ENCODE measurements at places on chromosomes 6 and 20.

DNA sequence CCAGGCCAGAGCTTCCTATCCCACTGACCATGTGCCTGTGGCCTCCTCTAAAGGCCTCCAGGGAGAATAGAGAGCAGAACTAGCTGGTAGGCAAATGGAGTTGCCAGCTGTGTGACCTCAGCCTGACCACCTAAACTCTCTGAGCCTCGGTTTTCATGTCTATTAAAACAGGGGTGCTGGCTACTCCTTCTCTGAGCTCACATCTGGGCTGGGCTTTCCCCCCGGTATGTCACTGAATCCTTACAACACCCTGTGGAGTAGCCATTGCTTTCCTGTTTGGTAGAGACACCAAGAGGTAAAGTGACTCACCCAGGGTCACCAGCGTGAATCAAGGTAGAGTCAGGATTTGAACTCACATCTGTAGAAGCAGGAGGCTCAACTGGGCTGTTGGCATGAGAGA lies 132.1 kb downstream of the JPH2 start:
- DNase-seq: no peak

GRCh38 chr6:170516783-170517616 lies 36.1 kb downstream of the PSMB1 start:
- DNase-seq: peak; percentile 78

DNA sequence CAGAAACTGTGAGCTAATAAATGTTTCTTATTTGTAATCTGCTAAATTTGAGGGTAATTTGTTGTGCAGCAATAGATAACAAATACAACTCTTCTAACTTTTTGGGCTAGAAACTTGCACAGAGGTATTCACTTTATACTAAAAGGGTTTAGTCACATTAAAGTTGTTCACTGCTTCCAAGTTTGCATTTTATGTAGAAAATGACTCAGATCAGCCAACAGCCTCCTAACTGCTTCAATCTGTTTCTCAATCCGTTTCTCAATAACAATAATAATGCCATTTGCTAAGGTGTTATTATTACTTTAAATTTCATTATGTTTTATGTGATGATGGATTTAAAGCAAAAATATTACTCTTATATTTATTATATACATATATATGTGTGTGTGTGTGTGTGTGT lies 213.9 kb downstream of the CENPW start:
- DNase-seq: no peak

- no peak for DNase-seq
Observed at GRCh38 chr6:71292001-71292400, 3.4 kb downstream of the OGFRL1 start.

GRCh38 chr20:59316911-59317731 lies 16.7 kb downstream of the EDN3 start:
- no peak for DNase-seq

DNA sequence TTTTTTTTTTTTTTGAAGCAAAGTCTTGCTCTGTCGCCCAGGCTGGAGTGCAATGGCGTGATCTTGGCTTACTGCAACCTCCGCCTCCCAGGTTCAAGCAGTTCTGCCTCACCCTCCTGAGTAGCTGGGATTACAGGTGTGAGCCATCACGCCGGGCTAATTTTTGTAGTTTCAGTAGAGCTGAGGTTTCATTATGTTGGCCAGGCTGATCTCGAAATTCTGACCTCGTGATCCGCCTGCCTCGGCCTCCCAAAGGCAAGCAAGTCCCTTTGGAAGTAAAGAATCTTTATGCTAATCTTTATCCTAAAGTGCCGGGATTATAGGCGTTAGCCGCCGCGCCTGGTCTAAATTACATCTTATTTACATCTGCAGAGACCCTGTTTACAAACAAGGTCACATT lies 1.5 kb downstream of the PSMG4 start:
- DNase-seq: no peak

GRCh38 chr6:22752522-22752921 lies 183.2 kb downstream of the HDGFL1 start:
- DNase-seq: no peak

GRCh38 chr6:2916158-2916925 lies 13.2 kb upstream of the SERPINB9 start:
- no peak for DNase-seq

GRCh38 chr20:51643390-51643789 lies 100.9 kb upstream of the NFATC2 start:
- no peak for DNase-seq

DNA sequence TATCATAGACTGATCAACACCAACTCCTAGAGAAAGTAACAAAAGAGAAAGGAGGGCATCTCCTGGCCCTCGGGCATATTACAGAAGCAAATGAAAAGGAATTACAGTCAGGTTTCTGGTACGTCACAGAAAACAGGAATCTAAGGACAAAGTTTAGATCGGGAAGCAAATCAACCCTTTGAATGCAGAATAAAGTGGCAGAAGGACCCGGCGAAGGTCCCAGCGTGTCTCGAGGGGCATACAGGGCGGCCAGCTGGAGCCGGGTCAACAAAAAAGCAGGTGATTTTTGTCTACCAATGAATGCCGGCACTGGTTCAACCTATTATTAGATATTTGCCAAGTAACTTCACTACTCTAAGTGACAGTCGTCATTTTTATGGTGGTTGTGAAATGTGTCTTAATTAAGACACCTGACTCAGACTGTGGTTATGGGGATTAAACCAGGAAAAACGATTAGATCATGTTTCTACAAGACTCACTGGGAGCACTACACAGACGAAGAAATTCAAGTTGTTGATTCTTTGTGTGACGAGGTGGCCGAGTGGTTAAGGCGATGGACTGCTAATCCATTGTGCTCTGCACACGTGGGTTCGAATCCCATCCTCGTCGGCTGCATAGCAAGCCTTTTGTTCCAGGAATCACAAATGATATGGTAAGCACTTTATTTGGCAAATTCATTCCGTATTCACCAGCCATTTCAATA lies 12.4 kb upstream of the ZSCAN9 start:
- DNase-seq: peak; percentile 90

DNA sequence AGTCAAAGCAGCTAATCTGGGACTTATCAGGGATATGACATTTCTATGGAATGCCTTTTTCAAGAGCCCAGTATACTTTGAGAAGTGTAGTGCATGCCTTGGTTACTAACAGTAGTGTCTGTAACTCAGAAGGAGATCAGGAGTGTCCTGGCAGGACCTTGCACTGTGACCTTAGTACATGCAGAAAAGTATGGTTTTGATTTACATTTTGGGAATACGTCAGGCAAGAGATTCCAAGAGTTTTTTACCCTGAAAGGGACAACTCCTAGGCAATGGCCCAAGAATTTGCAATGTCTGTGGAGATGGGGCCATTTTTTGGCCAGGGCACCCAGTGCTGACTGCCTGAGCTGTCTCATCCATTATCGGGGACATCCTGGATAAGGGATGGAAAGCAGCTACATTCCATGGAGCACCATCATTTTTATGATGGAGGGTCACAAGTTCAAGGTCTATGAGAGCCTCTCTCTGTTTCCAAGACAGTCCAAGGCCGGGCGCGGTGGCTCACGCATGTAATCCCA lies 80.2 kb downstream of the FAM50B start:
- no peak for DNase-seq

DNA sequence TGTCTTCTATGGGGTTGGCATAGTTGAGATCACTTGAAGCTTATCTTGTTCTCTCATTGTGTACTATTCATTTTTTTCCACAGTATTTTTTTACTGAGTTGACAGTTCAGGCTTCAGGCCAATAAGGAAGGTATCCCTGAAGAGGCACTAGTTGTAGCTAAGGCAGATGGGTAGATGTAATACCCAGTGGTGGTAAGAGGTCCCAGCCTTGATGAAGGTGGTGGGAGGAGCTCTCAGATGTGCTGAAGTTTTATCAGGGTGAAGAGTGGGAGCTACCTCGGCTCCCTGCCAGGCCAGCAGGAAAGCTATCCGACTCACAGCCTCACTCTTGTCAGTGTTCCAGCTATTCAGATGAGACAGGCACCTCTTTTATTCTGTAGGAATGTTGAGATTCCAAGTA lies 87.7 kb upstream of the UFL1 start:
- no peak for DNase-seq

- no peak for DNase-seq
Observed at GRCh38 chr6:35687658-35688604, 784 bp downstream of the FKBP5 start.

DNA sequence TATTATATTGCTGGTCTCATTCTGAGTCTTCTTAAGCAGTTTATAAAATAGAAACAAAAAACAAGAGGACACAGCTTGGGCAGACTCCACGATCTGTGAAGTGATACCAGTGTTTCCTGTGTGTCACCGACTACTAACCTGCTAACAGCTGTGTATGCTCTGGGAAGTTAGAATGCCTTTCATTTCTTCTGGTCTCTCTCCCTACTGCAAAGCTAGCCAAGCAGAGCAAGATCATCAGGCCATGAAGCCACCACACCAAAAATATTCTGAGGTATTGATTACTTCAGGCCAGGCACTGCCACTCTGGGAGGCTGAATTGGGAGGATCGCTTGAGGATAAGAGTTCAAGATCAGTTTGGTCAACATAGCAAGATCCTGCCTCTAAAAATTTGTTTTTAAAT lies 46.9 kb upstream of the SMIM29 start:
- DNase-seq: peak; percentile 6

DNA sequence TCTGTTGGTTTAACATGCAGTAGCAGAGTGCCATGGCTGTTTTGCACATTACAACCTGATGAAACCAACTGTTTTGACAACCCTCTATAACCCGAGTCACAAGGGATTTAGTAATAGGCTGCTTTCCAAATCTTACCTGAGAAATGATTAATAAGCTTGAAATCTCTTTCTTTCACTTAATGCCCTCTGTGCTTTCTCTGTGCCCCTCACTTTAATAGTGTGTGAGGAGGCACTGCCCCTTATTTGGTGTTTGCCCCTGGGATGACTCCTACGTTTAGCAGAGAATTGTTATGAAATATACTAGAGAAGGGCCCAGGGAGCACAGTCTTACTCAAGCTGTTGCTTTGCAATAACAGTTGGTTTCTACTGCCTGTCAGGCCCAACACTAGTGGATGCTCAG lies 31.0 kb upstream of the PTCHD4 start:
- DNase-seq: no peak

- DNase-seq: no peak
Observed at GRCh38 chr20:35326021-35326739, 34.0 kb upstream of the FAM83C start.

- DNase-seq: no peak
Observed at GRCh38 chr6:14656649-14657048, 539.1 kb downstream of the CD83 start.

- DNase-seq: peak; percentile 21
Observed at GRCh38 chr6:152696522-152696921, 1.2 kb upstream of the MYCT1 start.

DNA sequence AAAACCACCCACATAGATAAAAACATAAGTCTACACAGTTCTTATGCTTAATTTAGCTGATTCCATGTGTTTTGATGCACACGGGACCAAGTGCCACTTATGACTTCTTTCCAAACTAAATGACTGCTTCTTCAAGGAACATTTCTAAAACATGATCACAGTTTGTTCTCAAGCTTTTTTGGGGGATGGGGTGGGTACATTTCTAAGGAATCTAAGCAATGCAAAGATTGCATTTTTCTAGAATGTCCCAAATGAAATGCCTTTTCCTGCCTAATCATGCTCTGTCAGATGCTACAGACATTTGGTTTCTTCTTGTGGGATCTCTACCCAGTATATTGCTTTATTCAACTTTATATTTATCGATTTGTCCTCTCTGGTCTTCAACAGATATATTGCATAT lies 496.8 kb upstream of the JAG1 start:
- no peak for DNase-seq

DNA sequence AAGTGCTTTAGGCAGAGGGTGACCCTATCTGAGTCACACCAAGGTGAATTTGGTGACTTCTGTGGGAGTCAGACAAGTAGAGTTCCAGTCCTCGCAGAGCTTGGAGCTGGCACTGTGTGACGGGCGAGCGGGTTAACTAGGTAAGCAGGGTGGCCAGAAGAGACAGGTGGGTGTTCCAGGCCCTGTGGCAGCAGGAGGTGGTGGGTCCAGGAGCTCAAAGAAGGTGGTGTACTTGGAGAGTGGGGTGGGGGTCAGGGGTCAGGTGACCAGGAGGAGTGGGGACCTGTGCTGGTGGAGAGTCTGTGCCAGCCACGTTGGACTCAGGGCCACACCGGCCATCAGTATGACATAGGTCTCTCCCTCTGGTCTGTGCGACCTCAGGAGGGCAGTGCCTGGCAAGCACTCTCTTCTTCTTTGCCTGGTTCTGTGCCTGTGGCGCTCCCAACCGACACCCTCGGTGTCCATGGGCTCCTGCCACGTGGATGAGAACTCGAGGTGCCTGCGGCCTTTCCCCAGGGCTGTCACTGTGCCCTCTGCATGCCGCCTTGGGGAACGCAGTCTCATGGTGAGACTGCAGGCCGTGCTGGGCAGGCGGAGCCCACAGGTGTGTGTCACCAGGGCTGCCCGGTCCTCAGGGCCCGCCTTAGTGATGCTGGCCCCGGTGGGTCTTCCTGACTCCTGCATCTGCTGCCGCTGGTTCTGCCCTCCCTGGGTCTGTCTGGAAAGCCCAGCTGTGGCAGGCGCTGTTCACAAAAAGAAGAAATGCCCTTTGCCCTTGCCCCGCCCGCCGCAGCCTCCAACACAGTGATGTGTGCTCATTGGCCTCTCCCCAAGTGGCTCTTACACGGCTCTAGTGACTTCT lies 1.6 kb downstream of the MRGBP start:
- no peak for DNase-seq

DNA sequence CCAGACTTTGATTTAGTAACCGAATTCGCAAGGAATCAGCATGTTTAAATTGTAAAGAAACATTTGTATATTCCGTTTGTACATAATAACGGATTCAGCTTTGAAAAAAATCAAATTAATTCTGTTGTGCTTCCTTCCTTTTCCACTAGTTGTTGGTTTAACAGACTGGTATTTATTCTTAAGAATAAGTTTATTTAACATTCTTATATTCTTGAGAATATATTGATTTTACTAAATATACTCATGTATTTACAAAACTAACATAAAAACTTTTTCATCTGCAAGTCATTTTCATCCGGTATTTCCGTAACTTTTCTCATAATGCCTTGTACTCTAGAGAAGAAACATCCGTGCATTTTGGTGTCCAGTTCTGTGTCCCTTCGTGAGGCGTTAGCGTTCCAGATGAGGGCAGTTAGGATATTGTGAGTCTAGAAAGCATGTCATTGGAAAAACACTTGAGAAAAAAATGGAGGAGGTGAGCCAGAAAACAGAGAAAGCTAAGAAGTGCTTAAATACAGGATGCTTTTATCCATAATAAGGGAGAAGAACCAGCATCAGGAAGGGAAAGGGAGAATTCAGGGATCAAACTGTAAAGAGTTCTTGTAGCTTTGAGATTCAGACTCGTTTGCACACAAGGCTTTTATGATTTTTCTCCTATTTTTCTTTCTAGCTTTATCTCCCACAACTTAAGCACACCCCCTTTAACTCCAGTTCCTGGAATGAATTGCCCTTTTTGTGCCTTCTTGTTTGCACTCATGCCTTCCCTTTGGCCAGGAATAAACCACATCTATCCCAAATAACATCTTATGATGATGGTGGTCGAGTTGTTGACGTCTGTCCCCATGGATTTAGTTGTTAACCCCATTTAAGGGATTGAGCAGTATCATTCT lies 1.8 kb downstream of the WRNIP1 start:
- peak; percentile 7 for DNase-seq
